ENCODE measurements at places on chromosomes 4 and X. TPM values are rescaled to one million over a fixed set of nuclear protein-coding genes. Genes with fewer than 3 reads are reported as not detected.

- peak; percentile 80 for DNase-seq
Observed at GRCh38 chrX:120213438-120214265, 37.0 kb upstream of the ZBTB33 start.

- no peak for DNase-seq
Observed at GRCh38 chr4:79381161-79381560, 26.9 kb downstream of the GK2 start.

The KIT gene
- not detected for total RNA-seq

GRCh38 chr4:28444886-28445496 lies 1584.3 kb downstream of the STIM2 start:
- DNase-seq = no peak

DNA sequence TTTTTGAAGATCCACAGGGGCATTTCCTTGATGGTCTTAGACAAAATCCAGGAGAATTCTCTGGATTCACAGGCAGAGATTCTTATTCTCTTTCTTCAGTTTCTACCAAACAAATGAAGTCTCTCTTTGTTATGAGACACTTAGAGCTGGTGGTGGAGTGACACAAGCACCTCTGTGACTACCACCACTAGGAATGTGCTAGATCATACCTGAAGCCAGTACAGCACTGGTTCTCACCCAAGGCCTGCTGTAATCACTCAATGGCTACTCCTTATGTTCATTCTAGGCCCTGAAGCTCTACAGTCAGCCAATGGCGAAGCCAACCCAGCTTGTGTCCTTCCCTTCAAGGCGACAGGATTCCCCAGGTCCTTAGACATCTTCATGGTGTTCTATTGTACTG lies 482.3 kb downstream of the TRAM1L1 start:
- no peak for DNase-seq

The FOXP3 gene
- total RNA-seq = not detected

The GPAT3 gene
- total RNA-seq = 8.3 TPM

DNA sequence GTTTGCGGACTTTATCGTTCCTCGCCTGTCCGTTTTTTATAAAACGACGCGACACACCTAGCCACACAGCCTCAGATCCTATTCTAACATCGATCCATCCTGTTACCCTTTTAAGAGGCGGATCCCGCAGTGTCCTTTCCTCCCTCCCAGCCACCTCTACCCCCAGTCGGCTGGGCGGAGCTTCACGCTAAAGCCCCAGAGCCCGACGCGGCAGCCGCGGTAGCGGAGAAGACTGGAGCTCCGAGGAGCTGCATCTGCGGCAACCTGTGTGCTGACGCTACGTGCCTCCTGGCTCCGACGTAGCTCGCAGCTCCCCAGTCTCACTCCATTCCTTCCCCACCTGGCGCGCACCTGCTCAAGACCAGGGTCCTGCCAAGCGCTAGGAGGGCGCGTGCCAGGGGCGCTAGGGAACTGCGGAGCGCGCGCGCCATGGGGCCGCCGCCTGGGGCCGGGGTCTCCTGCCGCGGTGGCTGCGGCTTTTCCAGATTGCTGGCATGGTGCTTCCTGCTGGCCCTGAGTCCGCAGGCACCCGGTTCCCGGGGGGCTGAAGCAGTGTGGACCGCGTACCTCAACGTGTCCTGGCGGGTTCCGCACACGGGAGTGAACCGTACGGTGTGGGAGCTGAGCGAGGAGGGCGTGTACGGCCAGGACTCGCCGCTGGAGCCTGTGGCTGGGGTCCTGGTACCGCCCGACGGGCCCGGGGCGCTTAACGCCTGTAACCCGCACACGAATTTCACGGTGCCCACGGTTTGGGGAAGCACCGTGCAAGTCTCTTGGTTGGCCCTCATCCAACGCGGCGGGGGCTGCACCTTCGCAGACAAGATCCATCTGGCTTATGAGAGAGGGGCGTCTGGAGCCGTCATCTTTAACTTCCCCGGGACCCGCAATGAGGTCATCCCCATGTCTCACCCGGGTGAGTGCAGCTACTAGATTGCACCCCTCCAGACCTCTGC lies at the start of gene RNF128:
RNF128 (plus strand) TSS at position 217 of the 953 bp plus-strand sequence; CDS start at position 430, 213 bp downstream.
- DNase-seq = peak; percentile 83

DNA sequence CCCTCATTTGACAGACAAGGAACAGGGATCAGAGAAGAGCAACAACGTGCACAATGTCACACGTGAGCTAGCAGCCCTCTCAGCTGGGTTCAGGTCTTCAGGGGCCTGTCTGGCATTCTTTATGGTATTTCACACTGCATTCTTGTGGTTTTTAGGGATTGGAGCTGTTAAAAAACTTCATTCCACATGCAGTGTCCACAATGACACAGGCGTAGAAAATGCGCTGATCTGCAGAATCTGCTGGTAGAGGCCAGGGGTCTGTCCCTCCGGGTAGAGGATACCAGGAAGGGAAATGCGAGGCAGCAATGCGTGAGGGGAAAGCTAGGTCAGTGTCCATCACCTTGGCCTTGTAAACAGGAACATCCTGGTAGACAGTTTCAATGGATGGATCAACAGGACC lies 36.6 kb downstream of the MAP7D3 start:
- DNase-seq = no peak

DNA sequence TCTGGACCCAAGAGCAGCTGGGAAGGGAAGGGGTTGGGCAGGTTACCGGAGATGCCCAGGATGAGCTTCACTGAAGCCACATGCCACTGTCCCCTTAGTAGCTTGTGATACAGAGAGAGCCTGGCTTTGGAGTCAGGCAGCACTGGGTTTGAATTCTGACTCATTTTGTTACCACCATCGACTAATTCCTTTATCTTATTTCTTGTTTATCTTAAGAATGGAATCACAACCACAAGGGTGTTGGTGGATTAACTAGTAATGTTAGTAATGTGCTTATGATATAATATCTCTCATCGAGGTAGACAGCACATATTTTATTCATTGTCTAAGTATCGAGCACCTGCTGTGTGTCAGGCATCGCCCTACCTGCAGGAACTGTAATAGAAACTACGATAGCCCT lies 17.7 kb upstream of the STX18 start:
- no peak for DNase-seq

DNA sequence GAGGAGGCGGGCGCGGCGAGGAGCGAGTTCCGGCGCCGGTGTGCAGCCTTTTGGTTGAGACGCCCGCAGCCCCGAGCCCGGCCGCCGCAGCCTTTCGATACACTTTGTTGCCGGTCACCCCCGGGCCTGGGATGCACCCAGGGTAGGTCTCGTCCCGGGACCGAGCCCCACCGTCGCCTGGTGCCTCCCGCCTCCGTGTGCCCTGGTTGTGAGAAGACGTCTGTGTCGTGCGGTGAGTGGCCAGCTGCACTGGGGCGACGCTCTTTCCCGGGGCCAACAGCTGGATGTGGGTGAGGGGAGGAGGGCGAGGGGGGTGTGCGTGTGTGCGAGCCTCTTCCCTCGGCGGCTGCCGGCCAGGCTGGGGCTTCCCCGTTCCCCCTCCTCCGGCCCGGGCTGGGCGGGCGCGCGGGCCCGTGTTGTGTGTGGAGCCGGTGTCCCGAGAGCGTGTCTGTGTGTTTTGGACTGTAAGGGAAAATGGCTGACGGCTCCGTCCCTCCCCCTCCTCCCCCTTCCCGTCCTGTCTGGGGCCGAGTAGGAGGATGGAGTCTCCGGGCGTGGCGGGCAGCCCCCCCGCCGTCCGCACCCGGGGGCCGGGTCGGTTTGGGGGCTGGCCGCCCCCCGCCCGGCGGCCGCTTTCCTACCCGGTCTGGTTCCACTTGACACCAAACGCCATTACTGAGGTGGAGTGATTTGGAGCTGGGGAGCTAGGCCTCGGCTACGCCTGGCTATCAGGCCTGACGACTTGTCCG lies 807 bp downstream of the USP9X start:
- DNase-seq = peak; percentile 48

DNA sequence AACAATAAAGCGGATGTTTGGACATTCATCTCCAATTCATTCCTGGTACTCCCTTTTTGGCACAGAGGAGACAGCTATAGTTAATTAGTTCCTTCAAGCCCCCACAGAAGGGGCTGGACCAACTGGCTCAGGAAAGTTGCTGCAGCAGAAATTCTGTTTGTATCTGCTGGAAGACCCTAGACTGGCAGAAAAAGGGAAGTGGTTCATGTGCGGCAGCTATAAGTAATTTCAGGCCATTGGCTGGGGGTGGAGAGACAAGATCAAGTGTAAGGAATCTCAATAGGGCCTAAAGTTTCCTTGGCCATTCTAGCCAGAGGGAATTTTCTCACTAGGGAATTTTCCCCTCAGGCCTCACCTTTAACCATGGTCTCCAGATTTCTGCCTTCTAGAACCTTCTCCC lies 89.9 kb upstream of the DHX15 start:
- DNase-seq = no peak

The TMEM255A gene
- total RNA-seq = not detected

- no peak for DNase-seq
Observed at GRCh38 chr4:73998040-73999011, at the start of gene CXCL5. Gene CXCL5, minus strand, starts transcription at chr4:73998677. Its CDS starts 96 bp downstream, at chr4:73998581.

The LNX1 gene
- total RNA-seq = 9.4 TPM

DNA sequence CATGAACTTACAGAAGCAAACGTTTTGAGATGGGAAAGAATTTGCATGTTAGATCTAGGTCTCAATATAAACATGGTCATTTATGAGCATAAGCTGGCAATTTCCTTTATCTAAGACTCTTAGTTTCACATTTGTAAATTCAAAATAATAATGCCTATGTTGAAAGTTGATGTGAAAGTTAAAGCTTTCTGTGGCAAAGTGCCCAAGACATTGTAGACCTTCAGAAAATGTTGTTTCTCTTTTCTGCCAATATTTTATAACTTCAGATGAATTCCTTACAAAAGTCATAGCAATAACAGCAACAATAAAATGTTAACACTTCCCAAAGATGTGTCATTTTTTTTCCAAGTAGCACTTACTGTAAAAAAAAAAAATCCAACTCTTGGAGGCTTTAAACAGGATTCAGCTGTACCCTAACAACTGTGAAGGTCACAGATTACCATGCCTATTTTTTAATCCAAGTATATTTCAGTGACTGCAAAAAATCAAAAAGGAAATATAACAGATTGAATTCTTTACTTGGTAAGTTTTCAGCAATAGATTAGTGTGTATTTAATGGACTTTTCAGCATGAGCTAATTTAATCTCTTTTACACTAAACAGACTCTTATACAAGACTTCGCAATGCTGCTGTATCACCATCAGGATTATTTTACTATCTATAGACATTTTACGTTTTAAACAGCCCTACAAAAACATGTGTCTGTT lies 206.5 kb upstream of the PDE5A start:
- DNase-seq = no peak

DNA sequence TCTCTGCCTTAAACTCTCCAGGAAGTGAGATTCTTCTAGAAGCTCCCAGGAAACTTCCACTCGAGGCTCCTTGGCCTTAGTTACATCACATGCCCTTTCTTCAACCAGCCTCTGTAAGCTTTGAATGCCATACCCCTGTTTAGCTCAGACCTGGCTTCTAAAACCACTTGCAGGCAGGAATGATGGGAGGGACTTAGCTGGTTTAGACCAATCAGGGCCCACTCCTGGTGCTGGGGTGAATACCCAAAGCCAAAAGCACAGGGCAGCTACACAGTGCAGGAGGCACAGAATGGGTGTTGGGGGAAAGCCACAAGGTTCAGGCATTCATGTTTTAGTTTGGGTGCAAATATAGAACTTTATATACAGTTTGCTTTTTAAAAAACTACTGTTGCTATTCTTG lies 296.2 kb downstream of the FRMPD4 start:
- DNase-seq = no peak

The TEX13A gene
- total RNA-seq = not detected

The YTHDC1 gene
- total RNA-seq = 27.8 TPM

The LONRF3 gene
- total RNA-seq = 14.2 TPM

DNA sequence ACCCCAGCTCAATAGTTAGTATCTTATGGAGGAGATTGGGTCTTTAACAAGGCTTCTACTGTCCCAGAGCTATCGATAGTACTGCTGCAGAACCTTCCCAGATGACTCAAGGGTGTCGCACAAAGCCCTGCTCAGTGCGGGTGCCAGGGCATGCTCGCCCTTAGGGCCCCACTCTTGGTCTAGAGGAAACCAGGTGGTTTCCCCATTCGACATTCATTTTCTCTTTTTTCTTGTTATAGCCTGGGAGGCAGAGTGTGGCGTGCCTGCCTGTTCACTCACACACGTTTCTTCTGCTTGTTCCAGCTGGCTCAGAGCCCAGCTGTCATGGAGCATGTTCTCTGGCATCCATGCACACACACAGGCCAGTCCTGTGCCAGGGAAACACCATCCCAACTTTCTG lies 144.5 kb downstream of the SMIM20 start:
- no peak for DNase-seq

GRCh38 chr4:15717657-15718416 lies 15.0 kb downstream of the BST1 start:
- DNase-seq = no peak

- DNase-seq = no peak
Observed at GRCh38 chr4:73853246-73853704, at the start of gene PF4V1. Gene PF4V1, plus strand, starts transcription at chr4:73853296. Its CDS starts 67 bp downstream, at chr4:73853363.

All from HT-29 (cell line).